ENCODE measurements at places on chromosomes 16 and 17. TPM values are rescaled to one million over a fixed set of nuclear protein-coding genes. Genes with fewer than 3 reads are reported as not detected.

Gene SCNN1B
- total RNA-seq: 3.0 TPM

Gene CCT6B
- 3.0 TPM for total RNA-seq

Gene DDX28
- total RNA-seq: 10.1 TPM

Gene CD7
- not detected for total RNA-seq

Gene RAP1GAP2
- 41.2 TPM for total RNA-seq

Gene HSPB9
- total RNA-seq: not detected

Gene CCL17
- not detected for total RNA-seq

Gene SOST
- not detected for total RNA-seq

Gene CCL8
- total RNA-seq: not detected

Gene CDH8
- 6.0 TPM for total RNA-seq

Gene HOXB5
- not detected for total RNA-seq
